Body of pancreas (tissue), 4 donors: ENCODE measurements at places on chromosomes 2 and 18. TPM values are rescaled to one million over a fixed set of nuclear protein-coding genes. Genes with fewer than 3 reads are reported as not detected.
A peak's percentile ranks its signal among the peaks of the same experiment; 100 is the strongest.

Gene KIF1A
- total RNA-seq = 79.1 TPM

- peaks cover 9% of the 10 kb centered on the region for H3K4me1 ChIP-seq
- peak; percentile 58 for DNase-seq
- no peaks in the 10 kb centered on the region for H3K27me3 ChIP-seq
Measured at GRCh38 chr2:102251042-102251848, 60.1 kb upstream of the IL1RL1 start.

DNA sequence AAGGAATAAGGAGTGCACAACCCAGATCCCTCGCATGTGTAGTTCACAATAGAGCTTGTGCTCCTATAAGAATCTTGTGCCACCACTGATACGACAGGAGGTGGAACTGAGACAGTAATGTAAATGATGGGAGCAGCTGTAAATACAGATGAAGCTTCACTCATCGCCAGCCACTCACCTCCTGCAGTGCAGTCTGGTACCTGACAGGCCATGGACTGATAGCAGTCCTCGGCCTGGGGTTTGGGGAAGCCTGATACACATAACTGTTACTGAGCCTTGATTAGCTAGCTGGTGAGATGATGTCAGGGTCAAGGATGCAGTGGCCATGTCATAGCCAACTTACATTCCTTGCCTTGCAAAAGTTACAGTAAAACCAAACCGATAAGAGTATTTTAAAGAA is 376.6 kb downstream of the NBAS start:
- no peak for DNase-seq
- no peak overlapping the region for H3K4me3 ChIP-seq
- H3K36me3 ChIP-seq = no peaks in the 10 kb centered on the region
- H3K27me3 ChIP-seq = no peaks in the 10 kb centered on the region
- no peaks in the 10 kb centered on the region for H3K4me1 ChIP-seq

GRCh38 chr2:74074487-74074886 is 73.2 kb downstream of the BOLA3 start:
- H3K4me3 ChIP-seq = no peak overlapping the region
- H3K4me1 ChIP-seq = no peaks in the 10 kb centered on the region
- no peak overlapping the region for H3K27ac ChIP-seq
- no peaks in the 10 kb centered on the region for H3K27me3 ChIP-seq
- DNase-seq = no peak
- H3K36me3 ChIP-seq = no peaks in the 10 kb centered on the region

Gene UGT1A5
- not detected for total RNA-seq

DNA sequence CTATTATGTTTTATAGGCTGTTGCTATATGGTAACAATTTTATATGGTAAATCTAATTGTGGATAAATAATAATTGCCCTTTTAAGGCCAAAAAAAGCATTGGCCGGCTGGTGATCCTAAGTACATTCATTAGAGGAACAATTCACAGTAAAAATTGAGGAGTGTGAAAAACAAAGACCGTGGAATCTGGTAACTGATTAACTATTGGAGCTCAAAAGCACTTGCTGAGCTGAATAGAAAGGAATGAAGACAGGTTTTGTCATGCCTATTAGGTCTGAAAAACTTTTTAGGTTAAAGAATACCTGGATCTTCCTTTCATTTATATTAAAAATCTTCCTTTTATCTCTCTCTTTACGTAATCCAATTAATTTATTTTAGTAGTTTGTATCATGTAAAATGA is 18.5 kb upstream of the RBBP8 start:
- peak overlapping the region; percentile 21 for H3K27ac ChIP-seq
- no peaks in the 10 kb centered on the region for H3K27me3 ChIP-seq
- H3K4me1 ChIP-seq = peaks cover 30% of the 10 kb centered on the region
- H3K36me3 ChIP-seq = no peaks in the 10 kb centered on the region
- no peak for DNase-seq
- peak overlapping the region; percentile 13 for H3K4me3 ChIP-seq

DNA sequence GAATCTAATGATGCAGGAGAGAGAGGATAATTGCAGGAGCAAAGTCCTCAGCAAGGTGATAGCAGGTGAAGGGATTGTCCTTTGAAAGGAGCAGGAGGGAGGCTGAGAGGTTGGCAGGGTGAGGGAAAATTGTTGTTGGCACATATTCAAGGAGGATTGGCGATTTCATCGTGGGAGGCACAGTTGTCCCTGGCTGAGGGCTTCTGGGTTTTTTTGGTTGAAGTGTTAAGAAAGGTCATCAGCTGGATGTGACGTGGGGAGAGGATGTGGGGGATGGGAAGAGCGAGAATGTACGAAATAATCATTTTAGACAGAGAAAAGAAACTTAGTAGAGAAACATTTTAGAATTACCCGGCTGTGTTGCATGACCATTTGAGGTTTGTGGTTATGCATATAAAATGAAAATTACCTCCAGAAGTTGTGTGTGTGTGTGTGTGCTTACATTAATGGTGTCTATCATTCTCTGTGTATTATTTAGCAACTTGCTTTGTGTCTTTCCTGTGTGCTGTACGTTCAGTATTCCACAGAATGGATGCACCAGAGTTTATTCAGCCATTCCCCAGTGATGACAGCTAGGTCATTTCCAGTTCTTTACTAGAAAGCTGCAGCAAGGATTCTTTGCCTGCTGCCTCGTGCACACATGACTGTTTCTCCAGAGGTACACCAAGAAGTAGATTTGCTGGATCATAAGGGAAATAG is 67.6 kb downstream of the SDC1 start:
- no peak overlapping the region for H3K27ac ChIP-seq
- H3K36me3 ChIP-seq = no peaks in the 10 kb centered on the region
- no peak overlapping the region for H3K4me3 ChIP-seq
- peaks cover 10% of the 10 kb centered on the region for H3K4me1 ChIP-seq
- peak; percentile 8 for DNase-seq

GRCh38 chr2:10982931-10983701 is 71.4 kb downstream of the KCNF1 start:
- no peak overlapping the region for H3K4me3 ChIP-seq
- H3K27ac ChIP-seq = no peak overlapping the region
- no peaks in the 10 kb centered on the region for H3K36me3 ChIP-seq
- no peaks in the 10 kb centered on the region for H3K27me3 ChIP-seq
- peaks cover 9% of the 10 kb centered on the region for H3K4me1 ChIP-seq
